GM23338 (cell line): ENCODE measurements at places on chromosomes 6 and 20. TPM values are rescaled to one million over a fixed set of nuclear protein-coding genes. Genes with fewer than 3 reads are reported as not detected.
A peak's percentile ranks its signal among the peaks of the same experiment; 100 is the strongest.

DNA sequence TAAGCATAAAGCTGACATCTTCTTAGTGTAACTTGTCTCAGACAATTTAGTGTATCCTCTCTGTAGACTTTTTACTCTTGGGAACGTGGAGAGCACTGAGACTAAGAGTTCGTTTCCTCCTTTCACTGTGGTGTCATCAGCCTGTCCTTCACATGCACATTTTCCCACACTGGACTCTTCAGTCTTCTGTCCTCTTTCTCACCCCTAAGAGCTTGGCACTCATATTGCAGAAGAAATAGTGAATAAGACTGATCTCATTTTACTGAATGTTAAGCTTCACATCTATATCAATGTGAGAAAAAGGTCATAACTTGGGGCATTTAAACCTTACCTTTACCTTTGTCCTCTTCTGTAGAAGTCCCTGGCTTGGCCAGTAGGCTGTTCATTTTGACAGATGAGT lies 25.6 kb downstream of the FUCA2 start:
- DNase-seq = no peak
- H3K36me3 ChIP-seq = no peaks in the 10 kb centered on the region
- H3K4me1 ChIP-seq = no peaks in the 10 kb centered on the region
- no peak overlapping the region for H3K4me3 ChIP-seq
- no peak overlapping the region for H3K27ac ChIP-seq
- no peaks in the 10 kb centered on the region for H3K27me3 ChIP-seq

DNA sequence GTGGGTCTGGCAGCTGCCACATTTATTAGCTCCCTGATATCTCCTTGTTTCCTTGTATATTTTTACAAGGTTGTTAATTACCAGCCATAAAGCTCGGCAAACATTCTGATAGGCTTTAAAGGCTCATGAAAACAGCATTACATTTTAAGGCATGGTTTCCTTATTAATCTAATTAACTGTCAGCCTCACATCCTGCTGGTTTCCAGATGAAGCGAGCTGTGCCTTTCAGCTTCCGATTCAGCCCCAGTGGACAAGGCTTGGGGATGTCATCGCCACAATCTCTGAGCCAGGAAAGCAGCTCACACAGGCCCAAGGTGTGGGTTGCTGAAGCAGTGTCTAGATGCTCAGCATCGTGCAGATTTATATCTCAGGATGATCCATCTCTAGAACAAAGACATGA lies 66.0 kb upstream of the RALY start:
- no peaks in the 10 kb centered on the region for H3K4me1 ChIP-seq
- H3K4me3 ChIP-seq = no peak overlapping the region
- H3K36me3 ChIP-seq = no peaks in the 10 kb centered on the region
- no peak for DNase-seq
- H3K27me3 ChIP-seq = no peaks in the 10 kb centered on the region

GRCh38 chr6:139982195-139982594 lies 607.7 kb upstream of the CITED2 start:
- peaks cover 32% of the 10 kb centered on the region for H3K4me1 ChIP-seq
- H3K27ac ChIP-seq = 0 out of 2 replicates have a peak overlapping the region, but pooled peaks have one; percentile 12
- no peaks in the 10 kb centered on the region for H3K27me3 ChIP-seq

GRCh38 chr6:52503851-52504781 lies 72.7 kb downstream of the TRAM2 start:
- no peak for DNase-seq
- H3K27ac ChIP-seq = no peak overlapping the region
- H3K4me1 ChIP-seq = no peaks in the 10 kb centered on the region
- no peaks in the 10 kb centered on the region for H3K27me3 ChIP-seq
- H3K4me3 ChIP-seq = no peak overlapping the region

- no peaks in the 10 kb centered on the region for H3K27me3 ChIP-seq
- peak overlapping the region; percentile 90 for H3K27ac ChIP-seq
- H3K4me3 ChIP-seq = no peak overlapping the region
- H3K4me1 ChIP-seq = peaks cover 10% of the 10 kb centered on the region; the same call in 1 of the 2 replicates
These were observed 9.5 kb upstream of the AKAP12 start for GRCh38 chr6:151230277-151230577.

- no peaks in the 10 kb centered on the region for H3K27me3 ChIP-seq
- no peaks in the 10 kb centered on the region for H3K36me3 ChIP-seq
- no peak for DNase-seq
- H3K4me1 ChIP-seq = no peaks in the 10 kb centered on the region
These were observed 41.3 kb downstream of the NHLRC1 start for GRCh38 chr6:18081025-18081668.

DNA sequence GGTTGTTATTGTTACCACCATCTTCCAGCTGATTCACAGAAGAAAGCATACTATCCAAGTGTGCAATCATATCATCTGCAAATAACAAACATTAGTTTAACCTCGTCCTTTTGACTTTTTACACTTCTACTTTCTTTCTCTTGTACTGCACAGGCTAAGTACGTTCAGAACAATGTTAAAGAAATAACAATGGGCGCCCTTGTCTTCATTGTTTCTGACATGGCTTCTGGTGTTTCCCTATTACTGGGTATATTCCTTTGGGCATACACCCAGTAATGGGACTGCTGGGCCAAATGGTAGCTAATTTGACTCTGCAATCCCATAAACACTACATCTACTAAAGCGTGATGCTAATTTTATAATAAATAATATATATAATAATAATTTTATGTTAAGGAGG lies 146.7 kb downstream of the GJA10 start:
- no peaks in the 10 kb centered on the region for H3K36me3 ChIP-seq
- no peak for DNase-seq
- H3K27me3 ChIP-seq = no peaks in the 10 kb centered on the region
- H3K4me1 ChIP-seq = peaks cover 8% of the 10 kb centered on the region
- no peak overlapping the region for H3K27ac ChIP-seq

DNA sequence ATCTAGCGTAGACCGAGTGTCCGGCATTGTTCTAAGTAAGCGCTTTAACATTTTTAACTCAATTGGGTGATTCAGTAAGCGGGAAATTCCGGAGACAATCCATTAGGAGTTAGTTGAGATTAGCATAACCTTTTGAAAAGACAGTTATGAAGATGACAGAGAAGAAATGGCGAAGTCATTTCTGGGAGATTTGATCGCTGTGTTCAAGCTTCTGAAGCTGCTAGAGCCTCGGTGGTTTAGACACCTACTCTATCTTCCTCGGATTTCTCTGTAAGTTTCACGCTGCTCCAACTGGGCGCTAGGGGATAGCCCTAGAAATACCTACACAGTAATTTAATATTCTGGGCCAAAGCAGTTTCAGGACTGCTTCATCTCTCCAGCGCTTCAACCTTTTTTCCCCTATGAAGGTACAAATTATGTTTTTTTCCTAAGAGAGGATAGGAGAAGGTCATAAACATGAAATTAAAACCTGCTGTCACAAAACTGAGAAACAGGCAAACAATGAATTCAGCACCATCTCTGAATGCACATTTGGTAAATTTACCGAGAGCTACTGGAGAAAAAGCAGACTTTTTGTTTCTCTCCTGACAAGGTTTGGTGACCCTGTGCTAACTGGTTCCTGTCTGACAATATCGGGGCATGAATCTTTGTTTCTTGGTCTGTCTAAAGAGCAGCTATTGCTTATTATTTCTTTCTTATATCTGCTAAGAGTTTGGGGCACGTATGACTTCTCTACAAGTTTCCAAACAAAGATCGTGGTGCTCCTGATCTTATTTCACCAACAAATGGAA lies 22.4 kb downstream of the ZNF311 start:
- no peak overlapping the region for H3K27ac ChIP-seq
- H3K4me3 ChIP-seq = peak overlapping the region; percentile 77
- H3K4me1 ChIP-seq = peaks cover 21% of the 10 kb centered on the region; the same call in 1 of the 2 replicates
- H3K27me3 ChIP-seq = peaks cover 30% of the 10 kb centered on the region

DNA sequence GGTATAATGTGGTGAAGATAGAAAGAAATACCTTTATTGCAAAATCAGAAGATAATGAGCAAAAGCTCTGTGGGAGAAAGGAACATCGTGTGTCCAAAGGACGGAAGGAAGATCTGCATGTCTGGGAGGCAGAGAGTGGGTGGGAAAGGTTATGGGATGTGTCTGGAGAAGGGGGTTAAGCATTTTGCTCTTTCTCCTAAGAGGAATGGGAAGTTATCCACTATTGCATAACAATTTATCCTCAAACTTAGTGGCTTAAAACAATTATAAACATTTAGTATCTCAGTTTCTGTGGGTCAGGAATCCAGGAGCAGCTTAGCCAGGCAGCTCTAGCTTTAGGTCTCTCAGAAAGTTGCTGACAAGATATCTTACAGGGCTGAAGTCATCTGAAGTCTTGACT lies 229.1 kb upstream of the CITED2 start:
- H3K27me3 ChIP-seq = no peaks in the 10 kb centered on the region
- no peak overlapping the region for H3K4me3 ChIP-seq
- H3K27ac ChIP-seq = no peak overlapping the region
- H3K36me3 ChIP-seq = no peaks in the 10 kb centered on the region
- H3K4me1 ChIP-seq = peaks cover 19% of the 10 kb centered on the region; the same call in 1 of the 2 replicates

- no peak for DNase-seq
- H3K4me3 ChIP-seq = no peak overlapping the region
- H3K4me1 ChIP-seq = peaks cover 9% of the 10 kb centered on the region
- H3K36me3 ChIP-seq = no peaks in the 10 kb centered on the region
These were observed 8.1 kb upstream of the AKIRIN2 start for GRCh38 chr6:87710090-87710489.

Gene CD24
- 2,810 and 2,907 TPM in 2 replicates for total RNA-seq

Gene VWA7
- 0.07 and 0.12 TPM in 2 replicates for total RNA-seq

Gene BNIP5
- total RNA-seq = not detected in 2 replicates

Gene SNAP25
- total RNA-seq = 0.78 and 1.3 TPM in 2 replicates
